Esophagus muscularis mucosa (tissue), 4 donors: ENCODE measurements at places on chromosomes 3 and 15. TPM values are rescaled to one million over a fixed set of nuclear protein-coding genes. Genes with fewer than 3 reads are reported as not detected.

SCN5A gene
- 1.0 TPM for total RNA-seq

CHRM5 gene
- total RNA-seq = not detected

EXD1 gene
- total RNA-seq = not detected

C3orf85 gene
- not detected for total RNA-seq

MOBP gene
- total RNA-seq = not detected

ABI3BP gene
- total RNA-seq = 67.3 TPM

ADAMTSL3 gene
- 16.6 TPM for total RNA-seq

SNX22 gene
- total RNA-seq = 0.19 TPM

BNC1 gene
- total RNA-seq = not detected

IFT57 gene
- 52.3 TPM for total RNA-seq

PLA1A gene
- total RNA-seq = 2.9 TPM

ASB14 gene
- not detected for total RNA-seq

GHSR gene
- total RNA-seq = not detected

CHRNA7 gene
- 0.83 TPM for total RNA-seq

RAD18 gene
- total RNA-seq = 3.4 TPM

TMCO5A gene
- total RNA-seq = not detected

CNTN6 gene
- 0.17 TPM for total RNA-seq

MELTF gene
- 3.6 TPM for total RNA-seq

COL8A1 gene
- 139 TPM for total RNA-seq

LSAMP gene
- total RNA-seq = 1.2 TPM

STRIT1 gene
- not detected for total RNA-seq

ARL13B gene
- total RNA-seq = 11.8 TPM

BCL2A1 gene
- not detected for total RNA-seq

CFAP44 gene
- 5.7 TPM for total RNA-seq

PKM gene
- 527 TPM for total RNA-seq

PTH1R gene
- 21.6 TPM for total RNA-seq

THRB gene
- total RNA-seq = 31.5 TPM

EXOSC7 gene
- total RNA-seq = 35.1 TPM

PLSCR1 gene
- 65.5 TPM for total RNA-seq

WDR73 gene
- 17.0 TPM for total RNA-seq

ROPN1 gene
- not detected for total RNA-seq

LIPC gene
- 0.06 TPM for total RNA-seq

KCNAB1 gene
- 0.83 TPM for total RNA-seq

SERPINI2 gene
- total RNA-seq = not detected

SEC61A1 gene
- total RNA-seq = 85.7 TPM

ZNF80 gene
- total RNA-seq = not detected

KBTBD12 gene
- 5.0 TPM for total RNA-seq

KNG1 gene
- total RNA-seq = not detected

GP9 gene
- not detected for total RNA-seq

FOXB1 gene
- not detected for total RNA-seq

GOLGA8H gene
- 1.1 TPM for total RNA-seq
